ENCODE measurements at places on chromosomes 2 and 18. TPM values are rescaled to one million over a fixed set of nuclear protein-coding genes. Genes with fewer than 3 reads are reported as not detected.

Gene RAB17
- not detected for total RNA-seq

Gene KCNS3
- not detected for total RNA-seq

Gene EPG5
- 49.8 TPM for total RNA-seq

Gene DCDC2C
- total RNA-seq: not detected

Gene GALNT13
- total RNA-seq: not detected

Gene APLF
- total RNA-seq: 3.9 TPM

Gene ALPP
- not detected for total RNA-seq

Gene IMPA2
- 5.1 TPM for total RNA-seq

Gene EPHA4
- 23.5 TPM for total RNA-seq

Gene TTN
- 153 TPM for total RNA-seq

Gene MAL
- 130 TPM for total RNA-seq

Gene POU3F3
- not detected for total RNA-seq

Gene DHRS9
- not detected for total RNA-seq

Gene MYO5B
- total RNA-seq: not detected

Gene CD8B
- 0.62 TPM for total RNA-seq

Gene FOXI3
- total RNA-seq: not detected

Gene CDK15
- total RNA-seq: not detected

Gene FAHD2A
- total RNA-seq: 24.1 TPM

Gene L3MBTL4
- total RNA-seq: 2.1 TPM

Gene RAD51AP2
- not detected for total RNA-seq

Gene UPP2
- total RNA-seq: not detected

Gene SERPINB10
- total RNA-seq: not detected

Gene AQP12A
- not detected for total RNA-seq

Gene CCDC85A
- not detected for total RNA-seq
